ENCODE measurements at places on chromosomes 6 and 20.

GRCh38 chr20:54723723-54724122 is 248.3 kb downstream of the DOK5 start:
- no peak for DNase-seq

GRCh38 chr6:139303185-139303584 is 11.4 kb upstream of the TXLNB start:
- no peak for DNase-seq

GRCh38 chr6:133467982-133468380 is 226.8 kb downstream of the EYA4 start:
- DNase-seq, result no peak

GRCh38 chr6:38273325-38273724 is 366.4 kb downstream of the BTBD9 start:
- no peak for DNase-seq

DNA sequence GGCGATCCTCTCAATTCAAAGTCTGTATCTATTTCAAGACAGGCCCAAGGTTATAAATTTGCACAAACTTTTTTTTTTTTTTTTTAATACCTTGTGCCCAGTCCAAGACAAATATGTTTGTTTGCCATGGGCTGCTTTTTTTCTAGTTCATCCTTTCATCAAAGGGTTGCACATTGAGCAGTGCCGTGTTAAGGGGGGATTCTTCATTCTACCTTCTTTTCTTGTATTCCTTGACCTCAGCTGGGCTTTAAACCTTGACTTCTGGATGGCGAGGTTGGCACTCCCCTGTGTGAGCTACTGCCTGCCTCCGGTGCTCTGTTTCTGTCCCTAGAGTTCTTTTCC is 7.4 kb downstream of the RIPK1 start:
- DNase-seq, result no peak

- no peak for DNase-seq
Measured at GRCh38 chr20:38181207-38181801, 16.2 kb upstream of the TGM2 start.
